Spleen (tissue), 13 donors: ENCODE measurements at places on chromosomes 5 and 9.
A peak's percentile ranks its signal among the peaks of the same experiment; 100 is the strongest.

DNA sequence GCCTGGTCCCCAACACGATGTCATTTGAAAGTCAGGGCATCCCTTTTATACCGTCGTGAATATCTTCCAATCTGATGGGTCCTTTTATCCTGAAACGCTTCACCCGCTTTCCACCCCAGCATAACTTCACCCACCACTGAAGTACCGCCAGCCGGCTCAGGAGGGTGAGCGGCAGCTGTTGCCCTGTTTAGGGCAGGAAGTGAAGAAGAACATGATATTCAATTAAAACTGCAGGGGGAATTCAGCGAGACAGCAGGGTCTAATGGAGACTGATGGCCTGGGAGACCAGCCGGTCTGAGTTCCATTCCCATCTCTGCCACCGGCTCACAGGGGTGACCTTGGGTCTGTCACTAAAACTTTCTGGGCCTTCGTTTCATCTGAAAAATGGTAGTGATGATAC lies 68.2 kb upstream of the EGFLAM start:
- DNase-seq = no peak

- DNase-seq = no peak
Measured at GRCh38 chr9:72949244-72949582, 3.6 kb downstream of the ALDH1A1 start.

DNA sequence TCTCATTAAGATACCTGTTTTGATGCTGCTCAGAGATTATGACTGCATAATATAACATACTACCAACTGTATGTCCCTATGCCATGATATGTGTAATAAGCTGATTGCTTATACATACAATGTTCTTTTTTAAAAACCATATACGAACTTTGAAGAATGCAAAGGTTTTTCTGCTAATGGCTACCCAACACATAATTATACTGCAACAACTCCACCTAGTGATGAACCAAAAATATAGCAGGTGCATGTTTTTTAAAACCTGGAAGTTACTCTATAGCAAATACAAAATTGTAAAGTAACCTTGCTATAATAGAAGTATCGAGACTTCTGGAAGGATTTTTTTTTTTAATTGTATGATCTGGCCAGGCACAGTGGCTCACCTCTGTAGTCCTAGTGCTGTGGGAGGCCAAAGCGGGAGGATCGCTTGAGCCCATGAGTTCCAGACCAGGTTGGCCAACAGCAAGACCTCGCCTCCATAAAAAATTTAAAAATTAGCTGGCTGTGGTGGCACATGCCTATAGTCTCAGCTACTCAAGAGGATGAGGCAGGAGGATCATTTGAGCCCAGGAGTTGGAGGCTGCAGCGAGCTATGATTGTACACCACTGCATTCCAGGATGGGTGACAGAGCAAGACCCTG lies 49.1 kb downstream of the HOMER1 start:
- no peak for DNase-seq

- no peak for DNase-seq
Measured at GRCh38 chr5:172336676-172337285, 53.2 kb upstream of the UBTD2 start.

DNA sequence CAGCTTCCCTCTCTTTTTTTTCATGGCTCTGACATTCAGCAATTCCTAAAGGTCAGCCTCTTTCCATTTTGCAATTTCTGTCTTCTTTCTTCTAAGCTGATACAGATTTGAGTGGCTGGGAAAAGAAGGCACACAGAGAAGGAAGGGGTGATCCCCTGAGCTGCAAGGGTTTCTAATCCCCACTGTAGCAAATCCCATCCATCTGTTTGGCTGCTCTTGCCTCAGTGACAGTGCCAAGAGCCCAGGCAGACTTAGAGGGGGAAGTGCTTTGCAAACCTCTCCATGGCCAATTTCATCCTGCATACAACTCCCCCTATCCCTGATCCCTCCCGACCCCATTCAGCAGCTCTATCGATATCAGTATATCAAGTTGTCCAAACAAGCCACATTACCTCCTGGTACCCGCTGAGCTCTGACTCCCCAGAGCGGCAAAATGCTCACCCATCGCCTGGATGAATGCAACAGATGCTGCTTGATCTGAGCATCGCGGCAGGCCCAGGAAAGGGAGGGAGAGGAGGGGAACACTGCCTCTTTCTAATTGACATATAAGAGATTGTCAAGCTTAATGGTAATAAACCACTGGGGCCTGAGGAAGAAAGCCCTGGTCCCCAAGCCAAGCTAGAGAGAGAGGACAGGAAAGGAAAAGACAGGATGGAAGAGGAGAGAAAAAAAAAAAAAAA lies 268.9 kb downstream of the ASTN2 start:
- DNase-seq = no peak

- DNase-seq = no peak
Measured at GRCh38 chr5:112346411-112347044, 72.5 kb downstream of the EPB41L4A start.

- no peak for DNase-seq
Measured at GRCh38 chr9:34741628-34742027, 31.7 kb upstream of the CCL21 start.

- no peak for DNase-seq
Measured at GRCh38 chr9:17065062-17065461, 69.8 kb upstream of the CNTLN start.

- DNase-seq = no peak
Measured at GRCh38 chr5:135670588-135670987, 91.8 kb upstream of the CXCL14 start.

- DNase-seq = no peak
Measured at GRCh38 chr9:6911901-6912638, 154.3 kb downstream of the KDM4C start.

- DNase-seq = peak; percentile 81
Measured at GRCh38 chr5:178589180-178590140, 733 bp downstream of the COL23A1 start.

- no peak for DNase-seq
Measured at GRCh38 chr9:72274916-72275315, 90.1 kb downstream of the ZFAND5 start.

DNA sequence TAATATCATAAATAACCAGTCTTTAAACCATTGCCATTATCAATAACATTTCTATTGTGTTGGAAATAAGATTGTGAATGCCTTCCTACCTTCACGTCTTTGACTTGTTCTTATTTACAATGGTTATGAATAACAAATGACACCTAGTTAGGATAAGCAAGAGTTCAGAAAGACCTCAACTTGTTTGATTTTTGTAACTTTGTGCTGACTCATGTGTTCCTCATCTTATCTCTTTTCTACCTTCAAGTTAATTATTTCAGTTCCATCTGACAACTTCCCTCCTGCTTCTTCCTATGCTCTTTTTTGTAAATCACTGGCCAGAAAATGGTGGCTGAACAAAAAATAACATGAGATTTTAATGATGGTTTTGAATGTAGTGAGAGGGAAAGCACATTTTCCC lies 538.5 kb upstream of the TUSC1 start:
- no peak for DNase-seq

- DNase-seq = peak; percentile 87
Measured at GRCh38 chr5:157571357-157571827, 4.2 kb downstream of the ADAM19 start.

DNA sequence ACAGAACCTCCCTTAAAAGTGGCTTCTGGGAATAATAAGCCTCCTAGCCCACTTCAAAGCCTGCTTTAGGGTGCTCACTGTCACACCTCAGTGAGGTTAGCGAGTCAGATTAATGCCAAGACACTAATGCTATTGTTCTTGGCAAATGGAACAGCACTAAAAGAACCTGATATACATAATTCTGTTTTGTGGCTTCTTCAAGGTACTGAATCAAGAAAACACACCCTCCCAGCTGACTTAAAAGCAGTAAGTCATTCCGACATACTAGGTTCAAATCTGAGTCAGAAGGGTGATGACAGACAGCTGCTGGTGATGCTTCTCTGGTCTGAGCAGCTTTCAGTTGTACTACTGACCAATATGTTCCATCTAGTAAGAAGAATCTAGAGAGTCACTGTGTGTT lies 121.6 kb downstream of the OXCT1 start:
- no peak for DNase-seq

GRCh38 chr5:10485142-10485795 lies 43.6 kb downstream of the ROPN1L start:
- DNase-seq = peak; percentile 77

GRCh38 chr9:137683262-137683864 lies 64.6 kb downstream of the EHMT1 start:
- DNase-seq = no peak

DNA sequence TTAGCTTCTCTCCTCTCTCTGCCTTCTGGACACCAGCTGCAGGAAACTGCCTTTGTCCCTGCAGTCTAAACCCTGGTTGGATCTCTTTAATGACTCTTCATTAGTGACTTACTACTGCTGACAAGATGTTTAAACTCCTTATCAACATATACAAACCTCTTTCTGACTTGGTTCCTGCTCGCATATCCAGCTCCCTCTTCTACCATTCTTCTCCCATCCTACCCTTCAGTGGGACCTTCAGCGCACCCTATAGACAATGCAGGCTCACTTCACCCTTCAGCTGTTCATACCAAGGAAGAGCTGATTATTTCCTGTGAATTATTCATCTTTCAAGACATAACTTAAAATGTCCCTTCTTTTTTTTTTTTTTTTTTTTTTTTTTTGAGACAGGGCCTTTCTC lies 436.5 kb downstream of the KIAA0825 start:
- no peak for DNase-seq

GRCh38 chr9:33903157-33903780 lies 86.3 kb downstream of the UBE2R2 start:
- DNase-seq = no peak

GRCh38 chr5:176547802-176548201 lies 1.3 kb upstream of the CDHR2 start:
- no peak for DNase-seq

- no peak for DNase-seq
Measured at GRCh38 chr5:169788168-169788567, 151.1 kb downstream of the DOCK2 start.

DNA sequence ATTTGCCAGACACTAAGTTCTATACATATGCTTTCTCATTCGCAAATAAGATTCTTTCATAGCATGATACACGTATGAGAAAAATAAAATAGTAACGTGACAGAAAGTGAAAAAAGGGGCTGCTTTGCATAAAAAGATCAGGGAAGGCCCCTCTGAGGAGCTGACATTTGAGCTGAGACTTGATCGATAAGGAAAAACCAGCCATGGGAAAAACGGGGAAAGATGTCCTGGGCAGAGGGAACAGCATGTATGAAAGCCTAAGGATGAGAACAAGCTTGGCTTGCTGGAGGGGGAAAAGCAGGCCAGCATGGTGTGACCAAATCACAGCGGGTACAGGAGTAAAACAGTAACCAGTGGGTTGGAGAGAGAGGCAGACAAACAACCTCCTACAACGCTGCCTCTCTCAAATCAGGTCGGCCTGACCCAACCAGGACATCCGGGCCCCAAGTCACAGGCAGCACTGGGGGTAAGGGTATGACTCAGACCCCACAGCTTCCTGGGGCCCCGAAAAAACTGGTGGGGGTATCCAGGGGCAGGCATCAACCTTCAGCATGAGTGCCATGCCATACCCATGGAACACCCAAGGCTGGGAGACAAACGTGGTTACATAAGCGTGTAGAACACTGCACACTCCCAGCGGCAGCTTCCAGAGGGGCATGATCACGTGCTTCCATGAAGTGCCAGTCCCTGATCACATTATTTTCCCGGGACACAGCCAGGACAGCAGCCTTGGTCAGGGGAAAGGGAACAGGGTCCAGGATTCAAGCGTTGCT lies 2.2 kb downstream of the TNIP1 start:
- peak; percentile 90 for DNase-seq

DNA sequence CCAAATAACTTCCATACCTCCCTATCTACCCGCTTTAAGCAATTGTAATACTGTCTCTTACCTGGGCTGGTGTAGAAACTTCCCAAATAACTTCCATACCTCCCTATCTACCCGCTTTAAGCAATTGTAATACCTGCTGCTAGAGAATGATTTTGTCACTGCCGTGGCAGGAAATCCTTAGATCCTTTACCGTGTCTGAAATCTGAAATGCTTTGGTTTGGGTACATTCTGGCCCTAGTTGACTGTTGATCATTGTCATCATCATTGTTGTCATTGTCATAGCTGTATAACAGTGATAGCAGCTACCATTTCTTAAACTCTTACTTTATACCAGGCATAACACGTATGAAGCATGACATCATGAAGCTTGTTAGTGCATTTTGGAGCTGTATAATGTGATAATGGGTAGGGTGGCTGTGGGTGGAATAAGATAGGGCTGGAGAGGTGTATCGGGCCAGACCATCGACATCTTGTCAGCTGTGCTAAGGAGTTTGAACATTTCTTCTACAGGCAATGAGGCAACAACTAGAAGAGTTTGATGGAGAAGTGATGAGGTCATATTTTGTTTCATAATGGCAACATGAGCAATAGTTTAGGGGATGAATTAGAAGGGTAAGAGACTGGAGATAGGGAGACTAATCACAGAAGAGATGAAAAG lies 15.7 kb downstream of the PIP5K1B start:
- DNase-seq = no peak

DNA sequence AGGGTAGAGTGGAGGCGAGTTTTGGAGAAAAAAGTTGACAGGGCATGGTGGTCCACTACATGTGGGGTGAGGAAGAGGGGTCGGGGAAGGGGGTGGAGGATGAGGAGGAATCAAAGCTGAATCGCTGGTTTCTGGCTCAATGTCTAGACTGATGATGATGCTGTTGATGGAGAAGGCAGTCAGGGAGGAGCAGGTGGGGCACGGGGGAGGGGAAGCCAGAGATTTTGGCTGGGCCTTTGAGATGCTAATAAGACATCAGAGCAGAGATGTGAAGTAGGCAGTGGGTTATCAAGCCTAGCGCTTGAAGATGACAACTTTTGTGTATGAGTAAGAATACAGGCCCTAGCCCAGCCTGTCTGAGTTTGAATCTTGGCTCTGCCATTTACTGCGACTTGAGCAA lies 32.4 kb upstream of the TTC23L start:
- no peak for DNase-seq

- DNase-seq = no peak
Measured at GRCh38 chr9:118527261-118527660, 823.1 kb downstream of the TLR4 start.

- DNase-seq = no peak
Measured at GRCh38 chr5:9954869-9955268, 294.8 kb downstream of the ATPSCKMT start.

GRCh38 chr9:133405508-133406438 lies 12.0 kb downstream of the REXO4 start:
- DNase-seq = no peak

DNA sequence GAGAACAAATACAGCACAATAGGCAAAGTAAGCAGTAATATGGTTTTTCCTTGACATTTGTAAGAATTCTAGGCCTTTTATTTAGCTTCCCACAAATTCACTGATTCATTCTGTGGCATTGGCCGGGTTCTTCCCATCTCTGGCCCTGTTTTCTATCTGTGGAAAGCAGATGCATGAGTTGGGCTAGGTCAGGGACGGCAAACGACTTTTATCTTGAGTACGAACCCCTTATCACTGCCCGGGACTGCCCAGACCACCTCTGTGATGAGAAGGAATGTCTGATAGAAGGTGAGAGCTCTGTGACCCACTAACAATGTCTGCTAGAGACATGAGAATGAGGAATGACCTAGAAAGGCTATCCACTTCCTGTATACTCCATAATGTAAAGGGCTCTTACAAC lies 35.4 kb upstream of the ADAM19 start:
- no peak for DNase-seq

GRCh38 chr5:36161361-36161760 lies 9.4 kb downstream of the SKP2 start:
- no peak for DNase-seq
